ENCODE measurements at places on chromosomes 7 and 10.

- DNase-seq, result peak; percentile 91
Measured at GRCh38 chr10:44982114-44982460, 3.5 kb upstream of the DEPP1 start.

DNA sequence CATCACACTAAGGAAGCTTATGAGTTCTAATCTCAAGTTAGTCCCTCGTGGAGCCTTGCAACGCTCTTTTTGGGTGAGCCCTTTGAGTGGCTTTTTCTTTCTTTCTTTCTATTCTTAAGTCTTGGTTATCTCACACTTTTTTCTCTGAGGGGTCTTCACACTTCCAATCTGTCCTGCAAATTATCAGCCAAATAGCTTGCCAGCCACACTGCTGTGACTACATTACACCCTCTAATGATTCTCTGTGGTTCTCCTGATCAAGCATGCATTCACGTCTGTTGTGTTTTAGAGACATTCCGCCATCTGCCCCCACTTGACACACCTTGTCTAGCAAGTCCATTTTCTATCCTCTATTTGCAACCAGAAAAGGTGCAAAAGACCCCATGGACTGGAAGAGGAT, 340.2 kb downstream of the THSD7A start:
- no peak for DNase-seq

DNA sequence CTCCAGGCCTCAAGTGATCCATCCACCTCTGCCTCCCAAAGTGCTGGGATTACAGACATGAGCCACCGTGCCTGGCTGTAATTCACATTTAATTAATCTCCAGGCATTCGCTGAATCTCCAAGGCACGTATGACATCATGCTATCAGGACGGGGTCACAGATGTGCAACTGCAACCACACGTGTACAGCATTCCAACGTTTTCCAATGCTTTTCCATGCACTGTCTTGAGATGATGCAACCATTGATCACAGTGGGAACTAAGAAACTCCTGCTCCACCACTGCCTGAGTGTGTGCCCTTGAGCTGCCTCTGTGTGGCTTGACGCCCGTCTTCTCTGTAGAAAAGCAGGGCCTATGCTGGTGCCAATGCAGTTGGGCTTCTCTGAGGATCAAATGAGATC, 119.8 kb upstream of the LYZL2 start:
- DNase-seq, result no peak

- DNase-seq, result no peak
Measured at GRCh38 chr10:12538491-12538995, 189.2 kb downstream of the CAMK1D start.
